ENCODE measurements at places on chromosomes 11 and 22. TPM values are rescaled to one million over a fixed set of nuclear protein-coding genes. Genes with fewer than 3 reads are reported as not detected.
A peak's percentile ranks its signal among the peaks of the same experiment; 100 is the strongest.

DNA sequence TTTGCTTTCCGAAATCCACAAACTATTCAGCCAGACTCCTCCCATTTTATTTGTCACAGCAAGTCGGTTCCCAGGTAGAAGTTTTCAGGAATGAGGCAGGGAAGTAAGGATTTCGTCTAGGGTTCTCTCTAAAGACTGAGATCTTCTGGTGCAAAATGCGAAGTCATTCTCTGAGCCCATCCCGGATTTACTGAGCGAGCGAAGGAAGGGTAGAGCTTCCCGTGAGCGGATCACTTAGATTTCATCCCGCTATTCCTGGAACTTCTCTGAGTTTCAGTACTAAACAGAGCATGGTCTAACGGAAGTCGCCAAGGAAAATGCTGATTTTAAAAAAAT lies 3.1 kb upstream of the CALCA start:
- DNase-seq = no peak
- peaks cover 39% of the 10 kb centered on the region for H3K4me1 ChIP-seq
- no peak overlapping the region for H3K27ac ChIP-seq
- no peaks in the 10 kb centered on the region for H3K36me3 ChIP-seq
- H3K4me3 ChIP-seq = no peak overlapping the region
- H3K27me3 ChIP-seq = peaks cover 40% of the 10 kb centered on the region

GRCh38 chr11:19306179-19306944 lies 65.6 kb upstream of the E2F8 start:
- no peak for DNase-seq
- no peaks in the 10 kb centered on the region for H3K36me3 ChIP-seq
- no peak overlapping the region for H3K4me3 ChIP-seq
- no peak overlapping the region for H3K27ac ChIP-seq
- H3K27me3 ChIP-seq = no peaks in the 10 kb centered on the region
- no peaks in the 10 kb centered on the region for H3K4me1 ChIP-seq

GRCh38 chr22:37734964-37735451 lies 38.2 kb downstream of the TRIOBP start:
- H3K4me1 ChIP-seq = peaks cover 29% of the 10 kb centered on the region
- DNase-seq = no peak
- H3K36me3 ChIP-seq = no peaks in the 10 kb centered on the region

- H3K4me1 ChIP-seq = no peaks in the 10 kb centered on the region
- no peak for DNase-seq
- peaks cover 3% of the 10 kb centered on the region for H3K27me3 ChIP-seq
- H3K27ac ChIP-seq = no peak overlapping the region
- H3K4me3 ChIP-seq = no peak overlapping the region
- H3K36me3 ChIP-seq = no peaks in the 10 kb centered on the region
Measured at GRCh38 chr11:3341298-3341697, 37.6 kb downstream of the ZNF195 start.

BTG4 gene
- total RNA-seq = not detected

- DNase-seq = no peak
- H3K4me1 ChIP-seq = no peaks in the 10 kb centered on the region
- no peaks in the 10 kb centered on the region for H3K36me3 ChIP-seq
Measured at GRCh38 chr11:132423266-132423665, 1052.9 kb downstream of the NTM start.

- H3K27ac ChIP-seq = no peak overlapping the region
- DNase-seq = no peak
- H3K27me3 ChIP-seq = no peaks in the 10 kb centered on the region
- H3K4me3 ChIP-seq = no peak overlapping the region
- H3K36me3 ChIP-seq = no peaks in the 10 kb centered on the region
- peaks cover 55% of the 10 kb centered on the region for H3K4me1 ChIP-seq
Measured at GRCh38 chr22:18059991-18060390, 17.8 kb upstream of the PEX26 start.

DNA sequence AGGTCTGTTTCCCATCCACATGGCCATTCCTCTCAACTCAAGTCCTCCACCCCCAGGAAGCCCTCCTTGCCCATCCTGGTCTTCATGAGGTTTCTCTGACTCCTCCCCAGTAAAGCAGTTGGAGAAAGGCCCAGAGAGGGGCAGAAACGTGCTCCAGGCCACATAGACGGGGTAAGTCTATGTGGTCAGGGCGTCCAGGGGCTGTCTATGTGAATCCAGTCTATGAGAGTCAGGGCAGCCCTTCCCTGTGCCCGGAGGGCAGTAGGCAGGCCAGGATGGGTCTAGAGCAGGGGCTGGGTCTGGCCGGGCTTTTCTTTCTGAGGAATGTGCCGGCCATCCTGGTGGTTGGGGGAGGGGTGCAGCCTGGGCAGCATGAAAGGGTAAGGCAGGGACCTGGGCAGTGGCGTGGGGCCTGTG lies 11.7 kb downstream of the GUCD1 start:
- H3K4me1 ChIP-seq = peaks cover 22% of the 10 kb centered on the region
- no peak overlapping the region for H3K4me3 ChIP-seq
- no peaks in the 10 kb centered on the region for H3K27me3 ChIP-seq
- H3K27ac ChIP-seq = no peak overlapping the region

GRCh38 chr22:20438678-20439492 lies 1.3 kb upstream of the SCARF2 start:
- DNase-seq = no peak
- H3K4me3 ChIP-seq = peak overlapping the region; percentile 82
- H3K4me1 ChIP-seq = peaks cover 38% of the 10 kb centered on the region
- peak overlapping the region; percentile 76 for H3K27ac ChIP-seq
- H3K27me3 ChIP-seq = no peaks in the 10 kb centered on the region

DNA sequence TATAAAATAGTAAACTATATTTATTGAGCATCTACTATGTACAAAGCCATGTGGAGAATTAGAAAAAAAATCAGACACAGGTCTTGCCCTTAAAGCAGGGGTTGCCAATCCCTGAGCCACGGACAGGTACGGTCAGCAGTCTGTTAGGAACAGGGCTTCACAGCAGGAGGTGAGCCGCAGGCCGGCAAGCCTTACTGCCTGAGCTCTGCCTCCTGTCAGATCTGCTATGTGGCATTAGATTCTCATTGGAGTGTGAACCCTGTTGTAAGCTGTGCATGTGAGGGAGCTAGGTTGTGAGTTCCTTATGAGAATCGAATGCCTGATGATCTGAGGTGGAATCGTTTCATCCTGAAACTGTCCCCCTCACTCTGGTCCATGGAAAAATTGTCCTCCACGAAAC lies 2.1 kb upstream of the RAG2 start:
- H3K36me3 ChIP-seq = no peaks in the 10 kb centered on the region
- peaks cover 8% of the 10 kb centered on the region for H3K4me1 ChIP-seq
- no peak overlapping the region for H3K4me3 ChIP-seq
- H3K27ac ChIP-seq = no peak overlapping the region
- H3K27me3 ChIP-seq = no peaks in the 10 kb centered on the region

MPZL2 gene
- 17.7 TPM for total RNA-seq

DNA sequence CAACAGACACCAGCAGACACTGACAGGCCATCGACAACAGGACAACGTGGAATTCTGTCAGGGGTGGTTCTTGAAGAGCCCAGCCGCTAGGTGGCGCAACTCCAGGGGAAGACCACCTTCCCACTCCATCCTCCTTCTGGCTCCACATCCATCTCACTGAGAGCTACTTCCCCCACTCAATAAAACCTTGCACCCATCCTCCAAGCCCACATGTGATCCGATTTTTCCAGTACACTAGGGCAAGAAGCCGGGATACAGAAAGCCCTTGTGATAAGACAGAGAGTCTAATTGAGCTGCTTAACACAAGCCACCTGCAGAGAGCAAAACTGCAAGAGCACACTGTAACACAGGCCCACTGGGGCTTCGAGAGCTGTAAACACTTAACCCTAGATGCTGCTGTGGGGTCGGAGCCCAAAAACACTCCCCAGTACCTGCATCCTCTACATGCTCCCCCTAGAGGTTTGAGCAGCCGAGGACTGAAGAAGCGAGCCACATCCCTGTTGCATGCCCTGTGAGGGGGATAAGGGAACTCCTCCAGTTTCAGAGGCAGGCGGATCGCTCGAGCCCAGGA lies 11.5 kb upstream of the RAB39A start:
- H3K36me3 ChIP-seq = no peaks in the 10 kb centered on the region
- no peak for DNase-seq
- H3K27ac ChIP-seq = no peak overlapping the region
- H3K4me3 ChIP-seq = no peak overlapping the region
- no peaks in the 10 kb centered on the region for H3K4me1 ChIP-seq

OR52B6 gene
- total RNA-seq = not detected

DNA sequence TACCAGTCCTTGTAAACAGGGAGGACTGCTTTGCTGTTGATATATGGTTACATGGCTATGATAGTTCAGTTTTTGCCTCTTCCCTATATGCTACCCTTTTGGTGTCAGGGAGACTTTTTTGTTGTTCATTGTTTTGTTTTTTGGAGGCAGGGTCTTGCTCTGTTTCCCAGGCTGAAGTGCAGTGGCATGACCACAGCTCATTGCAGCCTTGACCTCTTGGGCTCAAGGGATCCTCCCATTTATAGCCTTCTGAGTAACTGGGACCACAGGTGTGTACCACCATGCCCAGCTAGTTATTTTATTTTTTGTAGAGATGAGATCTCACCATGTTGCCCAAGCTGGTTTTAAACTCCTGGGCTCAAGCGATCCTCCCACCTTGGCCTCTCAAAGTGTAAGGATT lies 38.6 kb upstream of the SPTBN2 start:
- no peak overlapping the region for H3K4me3 ChIP-seq
- no peak for DNase-seq
- H3K27me3 ChIP-seq = no peaks in the 10 kb centered on the region
- no peaks in the 10 kb centered on the region for H3K4me1 ChIP-seq
- H3K27ac ChIP-seq = no peak overlapping the region

- no peaks in the 10 kb centered on the region for H3K4me1 ChIP-seq
- H3K27me3 ChIP-seq = no peaks in the 10 kb centered on the region
- no peak overlapping the region for H3K4me3 ChIP-seq
Measured at GRCh38 chr11:20973940-20974559, 304.7 kb downstream of the NELL1 start.

GRCh38 chr11:47161890-47162289 lies 14.8 kb downstream of the ARFGAP2 start:
- H3K36me3 ChIP-seq = peaks cover 35% of the 10 kb centered on the region
- no peak overlapping the region for H3K27ac ChIP-seq
- no peaks in the 10 kb centered on the region for H3K27me3 ChIP-seq
- no peak for DNase-seq

GRCh38 chr11:130261571-130261970 lies 53.1 kb downstream of the ZBTB44 start:
- peaks cover 36% of the 10 kb centered on the region for H3K36me3 ChIP-seq
- H3K27me3 ChIP-seq = no peaks in the 10 kb centered on the region
- H3K27ac ChIP-seq = no peak overlapping the region
- H3K4me3 ChIP-seq = no peak overlapping the region
- DNase-seq = no peak

GRCh38 chr22:35308480-35309021 lies 8.9 kb downstream of the TOM1 start:
- H3K36me3 ChIP-seq = peaks cover 15% of the 10 kb centered on the region
- DNase-seq = no peak
- peaks cover 40% of the 10 kb centered on the region for H3K4me1 ChIP-seq
- H3K27ac ChIP-seq = no peak overlapping the region
- no peak overlapping the region for H3K4me3 ChIP-seq

TXN2 gene
- total RNA-seq = 34.9 TPM

- H3K4me1 ChIP-seq = peaks cover 10% of the 10 kb centered on the region
- DNase-seq = peak; percentile 93
- no peak overlapping the region for H3K27ac ChIP-seq
- H3K4me3 ChIP-seq = no peak overlapping the region
Measured at GRCh38 chr11:75706260-75706729, 11.3 kb upstream of the MOGAT2 start.

GRCh38 chr11:39569789-39570188 lies 1889.7 kb downstream of the LRRC4C start:
- H3K36me3 ChIP-seq = no peaks in the 10 kb centered on the region
- DNase-seq = no peak
- no peaks in the 10 kb centered on the region for H3K27me3 ChIP-seq
- no peaks in the 10 kb centered on the region for H3K4me1 ChIP-seq
- H3K27ac ChIP-seq = no peak overlapping the region

GRCh38 chr11:21625982-21626381 lies 566.9 kb upstream of the ANO5 start:
- H3K4me1 ChIP-seq = no peaks in the 10 kb centered on the region
- H3K36me3 ChIP-seq = no peaks in the 10 kb centered on the region
- H3K27me3 ChIP-seq = no peaks in the 10 kb centered on the region

PNPLA3 gene
- total RNA-seq = not detected

OR2AT4 gene
- 0.06 TPM for total RNA-seq

GDPD4 gene
- not detected for total RNA-seq

GRCh38 chr11:8287297-8287696 lies 23.6 kb upstream of the LMO1 start:
- H3K36me3 ChIP-seq = no peaks in the 10 kb centered on the region
- no peak for DNase-seq
- no peak overlapping the region for H3K27ac ChIP-seq

OR51B2 gene
- not detected for total RNA-seq

CLCF1 gene
- 11.0 TPM for total RNA-seq

DNA sequence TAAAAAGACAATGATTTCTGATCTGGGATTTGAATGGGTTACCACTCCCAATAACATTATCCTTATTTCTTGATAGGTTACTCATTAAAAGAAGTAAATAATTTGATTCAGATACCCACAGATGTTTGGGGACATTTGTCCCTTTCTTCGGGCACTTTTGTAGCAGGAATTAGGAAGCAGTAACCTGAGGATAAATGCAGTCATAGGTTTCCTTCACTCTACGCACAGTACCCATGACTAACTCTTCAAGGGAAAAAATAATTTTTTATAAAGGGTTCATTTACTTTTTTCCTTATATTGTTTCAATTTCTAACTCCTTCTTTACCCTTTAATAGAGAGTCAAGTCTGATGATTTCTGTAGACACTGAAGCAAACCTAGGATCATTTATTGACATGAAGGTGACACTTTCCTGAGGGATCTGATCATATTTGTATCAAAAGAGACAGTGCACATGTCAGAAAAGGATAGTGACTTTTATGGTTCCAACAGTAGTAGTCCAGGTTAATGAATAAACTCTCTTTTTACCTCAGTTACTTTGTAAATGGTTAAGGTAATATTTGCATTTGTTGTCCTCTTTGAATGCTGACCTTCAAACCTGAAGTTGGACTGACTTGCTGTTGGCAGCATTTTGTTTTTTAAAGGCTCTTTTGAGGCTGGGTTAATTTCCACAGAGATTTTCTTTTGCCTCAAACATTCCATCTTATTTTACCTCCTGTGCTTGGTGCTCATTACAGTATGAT lies 1072.0 kb downstream of the LRRC4C start:
- DNase-seq = no peak
- H3K27me3 ChIP-seq = no peaks in the 10 kb centered on the region
- H3K4me1 ChIP-seq = no peaks in the 10 kb centered on the region
- no peaks in the 10 kb centered on the region for H3K36me3 ChIP-seq
- H3K27ac ChIP-seq = no peak overlapping the region

MS4A3 gene
- not detected for total RNA-seq
